ENCODE measurements at places on chromosomes 6 and 20.

DNA sequence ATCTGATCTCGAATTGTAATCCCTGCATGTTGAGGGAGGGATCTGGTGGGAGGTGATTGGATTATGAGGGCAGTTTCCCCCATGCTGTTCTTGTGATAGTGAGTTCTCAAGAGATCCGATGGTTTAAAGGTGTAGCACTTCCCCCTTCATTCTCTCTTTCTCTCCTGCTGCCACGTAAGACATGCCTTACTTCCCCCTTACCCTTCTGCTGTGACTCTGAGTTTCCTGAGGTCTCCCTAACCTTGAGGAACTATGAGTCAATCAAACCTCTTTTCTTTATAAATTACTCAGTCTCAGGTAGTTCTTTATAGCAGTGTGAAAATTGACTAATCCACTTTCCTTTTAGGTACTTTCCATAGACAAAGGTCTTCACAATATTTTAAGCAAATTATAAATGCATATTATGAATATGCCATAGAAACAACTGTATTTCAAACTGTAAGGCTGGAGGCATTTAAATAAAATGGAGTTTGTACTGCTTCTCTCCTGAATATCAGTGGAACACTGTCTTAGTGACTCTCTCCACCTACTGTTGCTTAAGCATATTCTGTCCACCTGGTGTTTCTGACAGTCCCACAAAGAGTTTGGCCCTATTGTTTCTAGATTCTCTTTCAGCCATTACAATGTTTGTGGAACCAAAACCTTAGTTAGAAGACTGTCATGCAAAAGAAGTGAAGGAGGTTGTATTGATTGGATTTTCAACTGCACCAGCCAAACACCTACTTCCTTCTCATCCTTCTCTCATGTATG is 24.3 kb upstream of the IL17A start:
- DNase-seq, result no peak

DNA sequence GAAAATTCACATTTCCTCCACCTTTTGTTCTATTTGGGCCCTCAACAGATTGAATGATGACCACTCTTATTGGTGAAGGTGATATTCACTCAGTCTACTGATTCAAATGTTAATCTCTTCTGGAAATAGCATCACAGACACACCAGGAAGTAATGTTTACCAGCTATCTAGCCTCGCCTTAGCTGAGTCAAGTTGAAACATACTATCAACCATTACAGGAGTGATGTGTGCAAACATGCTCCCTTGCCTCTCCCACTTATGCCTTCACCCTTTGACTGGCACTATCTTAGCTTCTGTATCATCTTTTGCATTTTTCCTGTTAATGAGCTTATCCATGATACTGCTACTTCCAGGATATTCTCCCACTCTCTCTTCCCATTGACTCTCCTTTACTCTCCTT is 191.9 kb downstream of the CENPW start:
- DNase-seq, result no peak

GRCh38 chr20:22823119-22823518 is 212.0 kb upstream of the SSTR4 start:
- DNase-seq, result no peak

DNA sequence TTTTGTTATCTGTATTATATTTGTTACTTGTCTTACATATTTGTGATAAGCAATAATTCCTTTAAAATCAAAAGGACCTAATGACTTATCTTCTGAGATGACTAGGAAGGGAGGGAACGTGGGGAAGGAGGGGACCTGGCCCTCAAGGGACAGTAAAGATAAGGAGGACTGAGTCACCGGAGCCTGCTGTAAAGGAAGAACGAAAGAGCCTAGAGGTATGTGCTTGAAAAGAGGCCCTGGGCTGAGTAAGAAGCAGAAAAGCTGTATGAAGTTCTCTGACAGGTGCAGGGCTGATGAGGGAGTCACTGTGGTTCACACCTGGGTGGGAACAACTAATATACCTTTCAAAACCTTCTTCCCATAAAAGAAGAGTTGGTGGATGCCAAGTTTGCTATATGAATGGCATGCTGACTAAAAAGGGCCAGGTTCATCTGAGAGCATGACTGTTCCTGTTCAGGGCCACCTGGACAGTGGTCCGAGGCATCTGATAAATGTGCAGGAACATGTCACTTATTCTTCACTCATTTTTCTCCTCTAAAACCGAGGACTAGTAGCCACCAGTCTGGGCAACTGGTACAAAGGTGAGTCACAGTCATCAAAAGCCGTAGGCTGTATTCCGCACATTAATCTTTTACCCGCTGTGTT is 111.3 kb downstream of the TNFAIP3 start:
- DNase-seq, result no peak

DNA sequence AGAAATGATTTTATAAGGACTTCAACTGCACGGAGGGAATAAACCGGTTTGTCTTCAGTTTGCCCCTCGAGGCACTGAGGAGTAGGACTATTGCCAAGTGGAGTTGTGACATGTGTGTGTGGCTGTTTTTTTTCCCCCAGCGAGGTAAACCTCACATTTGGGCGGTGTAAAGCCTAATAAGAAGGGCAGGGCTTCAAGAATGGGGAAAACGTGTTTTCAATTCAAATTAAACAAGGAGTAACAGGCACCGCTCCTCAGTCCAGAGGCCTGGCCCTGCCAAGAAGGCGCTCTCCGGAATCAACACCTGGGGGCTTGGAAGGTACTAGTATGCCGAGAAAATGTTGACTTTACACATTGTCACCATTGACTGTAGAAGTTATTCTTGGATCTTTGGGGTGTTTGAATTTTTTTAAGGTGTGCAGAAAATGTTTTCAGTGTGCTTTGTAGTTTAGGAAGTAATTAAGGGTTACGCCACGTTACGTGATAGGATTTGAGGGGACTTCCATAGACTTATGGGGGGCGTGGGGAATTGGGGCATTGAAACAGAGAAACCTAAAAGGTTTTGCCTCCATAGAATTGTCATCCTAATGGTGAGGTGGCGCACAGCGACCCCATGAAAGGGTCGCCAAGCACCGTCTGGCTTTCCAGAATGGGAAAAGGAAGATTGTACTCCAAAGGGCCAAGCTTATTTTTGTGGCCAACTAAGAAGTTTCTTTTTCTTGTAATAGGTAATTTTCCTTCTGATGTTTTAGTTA is 791 bp downstream of the ADGRG6 start:
- DNase-seq, result no peak

GRCh38 chr6:170163405-170164170 is 127.3 kb downstream of the DLL1 start:
- no peak for DNase-seq

All from epithelial cell of proximal tubule (primary cell).